ENCODE measurements at places on chromosomes 13 and 19. TPM values are rescaled to one million over a fixed set of nuclear protein-coding genes. Genes with fewer than 3 reads are reported as not detected.

Gene GJB6
- 7.7 TPM for total RNA-seq

Gene KIR3DL1
- not detected for total RNA-seq

Gene SOX21
- total RNA-seq = not detected

Gene USHBP1
- not detected for total RNA-seq

Gene TMEM145
- 3.2 TPM for total RNA-seq

Gene KISS1R
- 13.3 TPM for total RNA-seq

Gene CEACAM8
- not detected for total RNA-seq

Gene IZUMO4
- 12.4 TPM for total RNA-seq

Gene LGALS16
- not detected for total RNA-seq

Gene OR7C1
- not detected for total RNA-seq

Gene FUT2
- total RNA-seq = not detected

Gene PSG6
- total RNA-seq = not detected

Gene PTH2
- total RNA-seq = not detected

Gene ACTL9
- not detected for total RNA-seq

Gene C5AR2
- total RNA-seq = not detected

Gene CGB7
- total RNA-seq = not detected
